ENCODE measurements at places on chromosomes 1 and 21.

DNA sequence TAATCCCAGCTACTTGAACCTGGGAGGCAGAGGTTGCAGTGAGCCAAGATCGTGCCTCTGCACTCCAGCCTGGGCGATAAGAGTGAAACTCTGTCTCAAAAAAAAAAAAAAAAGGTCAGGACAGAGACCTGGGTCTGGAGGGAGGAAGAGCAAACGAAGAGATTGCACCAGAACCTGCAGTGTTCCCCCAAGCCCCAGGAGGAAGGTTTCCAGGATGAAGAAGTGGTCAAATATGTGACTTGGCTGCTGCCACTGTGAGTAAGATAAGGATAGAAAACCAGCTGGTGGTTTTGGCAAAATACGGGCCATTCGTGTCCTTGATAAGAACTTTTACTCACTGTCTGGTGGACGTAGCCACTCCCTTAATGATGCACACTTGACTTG is 42.2 kb downstream of the CLDN14 start:
- no peak for DNase-seq

- no peak for DNase-seq
These were observed 113.6 kb downstream of the LRRC40 start for GRCh38 chr1:70091811-70092210.

DNA sequence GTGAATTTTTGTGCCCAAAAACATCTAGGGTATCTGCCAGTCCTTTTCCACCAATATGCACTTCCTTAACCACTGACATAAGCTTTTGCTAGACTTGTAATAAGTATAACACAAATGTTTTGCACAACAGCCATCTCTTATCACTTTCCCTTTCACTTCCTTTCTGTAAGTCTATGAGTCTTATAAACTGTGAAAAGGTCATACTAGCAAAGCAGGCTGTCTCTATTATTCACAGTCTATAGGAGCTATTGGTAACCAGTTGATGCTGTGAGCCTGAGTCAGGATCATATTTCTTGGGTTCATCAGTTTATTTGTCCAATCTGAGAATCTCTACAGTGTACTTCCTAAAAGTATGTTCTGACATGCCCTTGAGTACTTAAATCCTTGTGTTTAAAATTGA is 172.6 kb downstream of the CHRM3 start:
- no peak for DNase-seq

GRCh38 chr1:64645735-64646134 is 99.1 kb upstream of the RAVER2 start:
- DNase-seq, result no peak

DNA sequence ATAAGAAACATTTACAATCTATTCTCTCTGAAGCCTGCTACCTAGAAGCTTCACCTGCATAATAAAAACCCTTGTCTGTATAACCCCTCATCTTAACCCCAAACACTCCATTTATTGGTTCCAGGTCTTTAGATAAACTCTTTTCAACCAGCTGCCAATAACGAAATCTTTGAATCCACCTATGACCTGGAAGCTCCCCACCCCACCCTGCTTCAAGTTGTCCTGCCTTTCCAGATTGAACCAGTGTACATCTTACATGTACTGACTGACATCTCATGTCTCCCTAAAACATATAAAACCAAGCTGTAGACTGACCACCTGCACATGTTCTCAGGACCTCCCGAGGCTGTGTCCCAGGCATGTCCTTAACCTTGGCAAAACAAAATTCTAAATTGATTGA is 50.7 kb upstream of the VWA5B1 start:
- DNase-seq, result no peak

GRCh38 chr1:114229368-114229767 is 75.7 kb upstream of the SYT6 start:
- DNase-seq, result no peak

GRCh38 chr1:30310966-30311742 is 412.2 kb downstream of the MATN1 start:
- no peak for DNase-seq

DNA sequence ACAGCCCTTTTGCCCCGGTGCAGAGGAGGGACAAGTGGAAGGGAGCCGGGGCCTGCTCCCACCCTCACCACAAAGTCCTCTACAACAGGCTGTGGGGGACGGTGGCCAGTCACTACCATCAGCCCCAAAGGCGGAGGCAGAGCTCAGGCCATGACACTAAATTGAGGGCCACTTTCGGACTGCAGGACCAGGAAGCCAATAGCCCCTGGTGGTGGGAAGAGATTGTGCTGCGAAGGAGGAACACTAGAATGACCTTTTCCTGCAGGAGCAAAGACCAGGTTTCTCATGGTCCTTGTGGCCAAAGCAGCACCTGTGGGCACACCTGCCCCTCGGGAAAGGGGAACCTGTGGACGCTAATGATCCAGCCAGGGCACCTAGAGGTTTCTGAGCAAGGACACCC is 30.3 kb downstream of the ACTA1 start:
- no peak for DNase-seq

DNA sequence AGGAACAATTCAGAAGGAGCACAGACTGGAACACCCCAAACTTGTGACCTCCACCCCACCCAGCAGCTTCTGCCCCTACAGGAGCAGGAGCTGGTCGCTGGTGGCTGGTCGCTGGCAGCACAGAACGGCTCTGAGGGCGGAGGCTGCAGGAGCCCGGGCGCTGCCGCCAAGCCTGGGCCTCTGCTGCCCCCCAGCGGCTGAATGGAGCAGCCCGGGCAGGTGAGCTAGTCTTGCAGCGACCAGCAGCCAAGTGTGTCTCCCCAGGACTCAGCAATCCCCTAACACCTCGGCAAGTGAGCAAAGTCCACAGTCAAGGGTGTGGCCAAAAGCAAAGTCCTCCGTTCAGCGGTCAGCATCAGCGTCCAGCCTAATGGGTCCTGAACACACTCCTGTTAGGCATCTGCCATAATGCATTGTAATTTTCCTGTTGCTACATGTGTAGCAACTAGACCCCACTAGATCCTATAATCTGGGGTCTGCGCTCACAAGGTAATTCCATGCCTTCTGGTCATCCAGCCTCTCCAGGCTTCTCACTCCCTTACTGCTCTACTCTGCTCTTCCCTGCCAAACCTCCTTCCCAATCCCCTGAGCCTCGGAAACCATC is 12.1 kb upstream of the GJB5 start:
- peak; percentile 56 for DNase-seq

DNA sequence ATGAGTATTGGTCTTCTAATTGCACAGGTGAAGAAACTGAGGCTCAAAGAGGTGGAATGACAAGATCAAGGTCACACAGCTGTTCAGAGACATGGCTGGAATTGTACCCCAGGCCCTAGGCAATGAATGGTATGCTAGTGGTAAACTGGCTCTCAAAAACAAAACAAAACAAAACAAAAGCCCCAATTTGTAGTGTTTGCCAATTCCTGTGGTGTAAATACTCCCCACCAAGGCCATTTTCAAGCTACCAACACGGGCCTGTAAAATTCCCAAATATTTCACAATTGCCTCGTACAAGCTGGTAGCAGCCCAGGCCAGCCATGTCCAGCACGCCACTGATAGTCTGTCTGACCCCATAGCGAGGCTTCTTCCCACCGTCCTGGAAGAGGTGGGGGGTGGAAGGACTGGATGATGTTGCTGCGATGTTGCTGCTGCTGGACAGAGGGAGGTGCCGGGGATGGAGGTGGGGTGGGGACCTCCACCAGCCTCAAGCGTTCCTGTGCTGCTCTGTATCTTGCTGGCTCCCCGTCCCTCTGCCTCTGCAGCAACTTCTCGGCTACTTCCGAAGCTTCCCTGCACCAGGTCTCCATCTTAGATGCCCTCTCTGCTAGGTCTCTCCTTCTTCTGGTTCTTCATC is 62.2 kb upstream of the RUNX3 start:
- no peak for DNase-seq

DNA sequence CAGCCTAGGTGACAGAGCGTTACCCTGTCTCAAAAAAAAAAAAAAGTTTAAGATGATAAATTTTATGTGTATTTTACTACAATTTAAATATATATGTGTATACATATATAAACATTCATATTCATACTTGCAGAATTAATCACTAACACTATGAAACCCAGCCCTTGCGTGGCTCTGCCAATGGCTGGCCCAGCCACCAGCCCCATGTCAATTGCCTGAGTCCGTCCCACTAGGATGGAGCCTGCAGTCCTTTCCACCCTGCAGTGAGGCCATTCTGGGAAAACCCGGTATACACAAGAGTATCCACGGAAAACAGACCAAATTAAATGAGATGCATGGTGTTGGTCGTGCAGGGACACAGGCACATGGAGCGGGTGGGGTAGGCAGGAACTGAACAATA is 49.7 kb downstream of the TCP10L start:
- no peak for DNase-seq

DNA sequence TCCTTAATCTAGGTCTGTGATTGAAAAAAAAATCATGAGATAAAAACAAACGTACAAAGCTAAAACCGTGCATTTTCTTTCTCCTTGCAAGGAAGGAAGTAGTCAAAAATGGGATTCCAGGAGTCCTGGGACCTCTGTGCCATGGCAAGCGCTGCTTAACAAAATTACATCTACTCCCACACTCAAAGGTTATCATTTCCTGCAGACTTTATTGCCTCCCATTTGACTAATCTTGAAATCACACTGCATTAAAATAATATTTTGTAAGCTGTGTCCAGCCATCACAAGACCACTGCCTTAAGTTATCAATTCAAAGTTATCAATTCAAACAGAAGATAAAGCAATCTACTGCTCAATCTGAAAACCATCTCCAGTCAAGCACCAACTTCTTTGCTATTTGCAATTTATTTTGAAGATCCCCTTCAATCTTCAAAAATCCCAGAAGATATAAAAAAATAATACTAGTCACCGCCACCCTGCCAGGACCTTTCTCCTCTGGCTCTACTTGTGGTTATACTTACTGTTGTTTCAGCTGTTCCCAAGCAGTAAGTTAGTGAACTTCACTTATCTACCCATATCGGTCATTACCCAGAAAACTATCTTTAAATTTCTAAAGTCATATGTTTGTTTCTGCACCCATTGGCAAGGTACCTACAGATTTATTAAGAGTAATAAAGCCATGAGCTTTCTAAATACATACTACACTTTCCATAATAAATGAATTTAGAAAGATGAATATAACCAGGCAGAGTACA is 38.1 kb upstream of the RAP1GAP start:
- DNase-seq, result no peak

DNA sequence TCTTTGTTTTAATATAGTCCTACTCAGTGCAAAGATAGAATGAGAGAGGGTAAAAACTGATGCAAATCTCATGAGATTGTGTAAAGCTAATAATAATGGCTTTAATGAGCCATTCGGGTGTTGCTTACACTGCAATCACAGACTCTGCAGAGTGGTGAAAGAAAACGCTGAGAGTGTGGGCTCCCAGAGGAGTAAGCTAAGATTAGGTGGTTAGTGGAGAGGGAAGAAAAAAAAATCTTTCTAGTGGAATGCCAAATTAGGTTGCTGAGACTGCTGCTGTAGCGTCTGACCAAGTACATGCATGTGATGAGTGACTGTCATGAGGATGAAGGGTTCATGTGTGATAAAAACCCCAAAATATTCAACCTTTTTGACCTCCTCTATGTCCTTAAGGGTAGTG is 645.9 kb upstream of the ADGRL4 start:
- DNase-seq, result no peak

GRCh38 chr1:7783178-7783711 is 846 bp upstream of the PER3 start:
- peak; percentile 56 for DNase-seq

- DNase-seq, result no peak
These were observed 6.0 kb downstream of the LAD1 start for GRCh38 chr1:201393076-201393475.

GRCh38 chr1:181765451-181766026 is 282.2 kb downstream of the CACNA1E start:
- no peak for DNase-seq

DNA sequence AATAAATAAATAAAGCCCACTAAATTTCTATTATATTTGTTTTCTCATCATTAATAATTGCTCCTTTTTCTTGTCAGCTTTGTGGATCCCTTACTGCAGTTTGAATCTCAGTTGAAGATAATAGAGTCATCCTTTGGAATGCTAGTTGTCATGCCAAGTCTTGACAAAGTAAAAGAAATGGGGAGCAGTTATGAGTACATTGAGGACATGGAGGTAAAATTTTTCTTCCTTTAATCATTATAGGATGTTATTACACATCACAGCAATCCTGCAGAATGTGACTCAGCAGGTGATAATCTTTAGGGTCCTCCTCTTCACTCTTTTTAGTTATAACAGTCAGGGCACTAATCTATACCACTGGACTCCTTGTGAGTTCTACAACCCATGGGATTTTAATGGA is 24.1 kb downstream of the MROH9 start:
- no peak for DNase-seq

DNA sequence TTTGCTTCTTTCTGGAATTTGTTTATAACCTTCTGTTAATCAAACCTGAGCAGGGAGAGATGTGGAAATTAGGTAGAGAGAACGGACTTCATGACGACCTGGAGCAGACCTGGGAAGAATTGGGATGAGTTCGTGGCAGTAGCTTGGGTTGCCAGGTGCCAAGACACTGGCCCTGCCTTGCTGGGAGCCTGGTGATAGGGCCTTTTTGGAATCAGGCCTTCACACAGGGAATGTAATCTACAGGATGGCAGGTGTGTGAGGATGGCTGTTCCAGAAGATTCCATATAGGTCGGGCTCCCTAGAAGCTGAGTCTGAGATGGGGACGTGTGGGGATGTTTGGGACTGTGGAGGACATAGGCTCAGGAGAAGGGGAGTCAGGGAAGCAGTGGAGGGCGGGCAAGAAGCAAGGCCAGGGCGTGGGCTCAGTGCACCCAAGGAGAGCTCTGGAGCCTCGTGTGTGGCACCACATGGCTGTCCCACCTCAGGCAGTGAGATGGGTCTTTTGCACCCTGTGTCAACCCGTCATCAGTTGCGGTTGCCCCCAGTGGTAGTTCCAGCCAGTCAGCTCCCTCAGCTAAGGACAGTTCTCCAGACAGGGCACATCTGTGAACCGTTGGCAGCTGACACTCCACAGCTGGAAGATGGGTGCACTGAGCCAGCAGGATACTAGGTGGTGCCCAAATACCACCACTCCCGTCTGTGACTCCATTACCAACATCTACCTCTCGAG is 395.9 kb downstream of the MATN1 start:
- no peak for DNase-seq

GRCh38 chr1:67732750-67733151 is 47.8 kb downstream of the GADD45A start:
- DNase-seq, result no peak

- DNase-seq, result no peak
These were observed 221.9 kb upstream of the DUSP10 start for GRCh38 chr1:221963742-221964141.

- no peak for DNase-seq
These were observed 117.5 kb downstream of the TOMM20 start for GRCh38 chr1:235011064-235011598.

GRCh38 chr1:218585511-218586184 is 240.5 kb downstream of the TGFB2 start:
- DNase-seq, result no peak

- no peak for DNase-seq
These were observed 810.2 kb upstream of the ADAMTS5 start for GRCh38 chr21:27776925-27777553.

DNA sequence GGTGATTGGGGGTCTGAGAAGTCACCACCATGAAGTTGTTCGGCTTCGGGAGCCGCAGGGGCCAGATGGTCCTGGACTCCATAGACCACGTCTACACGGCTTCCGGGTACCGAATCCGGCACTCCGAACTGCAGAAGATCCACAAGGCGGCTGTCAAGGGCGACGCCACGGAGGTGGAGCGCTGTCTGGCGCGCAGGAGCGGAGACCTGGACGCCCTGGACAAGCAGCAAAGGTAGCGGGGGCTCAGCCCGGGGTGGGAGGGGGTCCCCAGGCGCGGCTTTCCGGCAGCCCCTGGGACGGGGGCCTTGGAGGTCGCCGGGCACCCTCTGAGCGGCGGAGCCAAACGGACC is 146.5 kb downstream of the LIPI start:
- DNase-seq, result no peak

- DNase-seq, result no peak
These were observed 204.8 kb downstream of the SMYD3 start for GRCh38 chr1:246302251-246302625.

Data from NCI-H524 (cell line).